ENCODE measurements at places on chromosomes 3 and 15.

DNA sequence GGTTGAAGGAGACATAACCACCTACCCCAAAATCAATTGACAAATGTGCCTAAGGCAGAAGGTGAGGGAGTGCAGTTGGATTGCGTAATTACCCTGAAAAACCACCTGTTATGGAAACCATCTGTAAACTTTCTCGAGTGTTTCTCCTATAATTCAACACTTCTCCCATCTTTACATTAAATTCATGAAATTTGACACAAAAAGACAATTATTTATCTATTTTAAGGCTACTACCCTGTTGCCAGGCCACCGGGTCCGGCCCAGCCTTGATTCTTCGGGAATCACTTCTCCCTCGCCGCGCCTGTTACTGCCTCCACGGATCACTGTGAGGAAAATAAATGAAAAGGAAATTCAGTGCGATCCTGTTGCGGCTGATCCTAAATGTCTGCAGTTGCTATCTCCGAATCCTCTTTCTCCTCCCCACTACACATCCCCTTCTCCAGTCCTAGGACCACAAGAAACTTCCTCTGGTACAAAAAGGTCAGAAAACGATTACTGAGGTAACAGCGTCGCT is 646 bp downstream of the IQCB1 start:
- DNase-seq: peak; percentile 6

GRCh38 chr3:73568371-73568862 is 56.3 kb downstream of the PDZRN3 start:
- no peak for DNase-seq

DNA sequence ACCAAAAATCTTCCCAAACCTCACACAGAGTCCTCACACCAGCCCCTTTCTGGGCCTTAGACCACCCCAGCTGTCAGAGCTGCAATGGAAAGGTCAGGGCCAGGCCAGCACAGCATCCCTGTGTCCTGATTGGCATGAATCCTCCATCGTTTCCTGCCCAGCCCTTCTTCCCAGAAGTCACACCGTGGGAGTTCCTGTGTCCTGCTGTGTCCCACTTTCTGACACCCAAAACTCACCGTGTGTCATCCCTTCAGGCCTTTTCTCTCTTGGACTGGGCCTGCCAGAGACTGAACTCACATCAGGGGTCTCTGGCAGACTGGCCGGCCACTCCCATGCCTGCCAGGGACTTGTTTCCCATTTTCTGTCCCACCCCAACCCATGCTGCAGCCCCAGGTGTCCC is 32.5 kb upstream of the CHRNB4 start:
- DNase-seq: no peak

- DNase-seq: no peak
Observed at GRCh38 chr3:27526614-27527315, 42.6 kb upstream of the SLC4A7 start.

- no peak for DNase-seq
Observed at GRCh38 chr15:52184721-52185120, 6.5 kb downstream of the GNB5 start.

GRCh38 chr3:30347679-30348216 is 258.7 kb upstream of the TGFBR2 start:
- peak; percentile 22 for DNase-seq

DNA sequence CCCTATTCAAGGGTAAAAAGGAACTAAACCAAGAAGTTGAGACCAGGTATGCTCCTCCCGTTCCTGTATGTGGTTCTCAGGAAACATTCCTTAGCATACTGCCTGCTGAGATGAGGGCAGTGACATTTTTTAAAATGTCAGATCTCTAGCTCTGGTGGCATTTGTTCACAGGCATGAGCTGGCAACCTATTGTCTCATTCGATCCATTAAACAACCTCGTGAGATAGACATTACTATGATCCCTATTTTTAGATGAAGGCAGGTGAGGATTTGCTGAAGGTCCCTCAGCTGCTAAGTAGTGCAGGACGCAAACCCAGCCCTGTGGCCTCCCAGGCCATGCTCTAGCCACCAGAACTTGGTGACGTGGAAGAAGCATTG is 74.9 kb downstream of the SIDT1 start:
- no peak for DNase-seq

DNA sequence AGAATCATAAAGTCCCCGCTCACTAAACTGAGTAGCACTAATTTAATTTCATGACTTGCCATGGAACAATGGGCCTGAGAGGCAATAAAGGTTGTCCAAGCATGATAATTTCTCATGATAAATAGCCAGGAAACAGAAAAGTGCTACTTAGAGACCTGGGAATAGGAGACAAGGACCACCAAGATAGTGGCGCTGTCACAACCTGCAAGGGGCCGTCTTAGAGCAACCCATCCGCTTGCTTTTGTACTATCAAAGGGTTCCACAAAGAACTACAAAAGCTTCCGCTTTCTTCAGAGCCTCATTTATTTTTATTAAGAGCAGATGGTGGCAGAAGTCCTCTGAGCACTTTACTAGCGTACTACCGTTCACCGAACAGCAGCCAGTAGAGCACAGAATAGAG is 421.7 kb upstream of the GRM7 start:
- DNase-seq: no peak

- no peak for DNase-seq
Observed at GRCh38 chr3:108546247-108546646, 35.9 kb upstream of the MYH15 start.

DNA sequence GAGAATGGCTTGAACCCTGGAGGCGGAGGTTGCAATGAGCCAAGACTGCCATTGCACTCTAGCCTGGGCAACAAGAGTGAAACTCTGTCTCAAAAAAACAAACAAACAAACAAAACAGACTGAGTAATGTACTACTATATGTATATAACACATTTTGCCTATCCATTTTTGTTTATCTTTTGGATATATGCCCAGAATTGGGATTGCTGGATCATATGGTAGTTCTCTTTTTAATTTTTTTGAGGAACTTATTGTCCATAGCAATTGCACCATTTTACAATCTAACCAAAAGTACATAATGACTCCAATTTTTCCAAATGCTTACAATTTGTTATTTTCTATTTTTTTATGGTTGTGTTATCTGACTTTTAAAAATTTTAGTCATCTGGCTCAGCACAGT is 47.3 kb downstream of the GMPS start:
- DNase-seq: no peak

- no peak for DNase-seq
Observed at GRCh38 chr3:56557831-56558170, 826 bp downstream of the CCDC66 start.

- no peak for DNase-seq
Observed at GRCh38 chr15:98063315-98063714, 102.8 kb downstream of the ARRDC4 start.

DNA sequence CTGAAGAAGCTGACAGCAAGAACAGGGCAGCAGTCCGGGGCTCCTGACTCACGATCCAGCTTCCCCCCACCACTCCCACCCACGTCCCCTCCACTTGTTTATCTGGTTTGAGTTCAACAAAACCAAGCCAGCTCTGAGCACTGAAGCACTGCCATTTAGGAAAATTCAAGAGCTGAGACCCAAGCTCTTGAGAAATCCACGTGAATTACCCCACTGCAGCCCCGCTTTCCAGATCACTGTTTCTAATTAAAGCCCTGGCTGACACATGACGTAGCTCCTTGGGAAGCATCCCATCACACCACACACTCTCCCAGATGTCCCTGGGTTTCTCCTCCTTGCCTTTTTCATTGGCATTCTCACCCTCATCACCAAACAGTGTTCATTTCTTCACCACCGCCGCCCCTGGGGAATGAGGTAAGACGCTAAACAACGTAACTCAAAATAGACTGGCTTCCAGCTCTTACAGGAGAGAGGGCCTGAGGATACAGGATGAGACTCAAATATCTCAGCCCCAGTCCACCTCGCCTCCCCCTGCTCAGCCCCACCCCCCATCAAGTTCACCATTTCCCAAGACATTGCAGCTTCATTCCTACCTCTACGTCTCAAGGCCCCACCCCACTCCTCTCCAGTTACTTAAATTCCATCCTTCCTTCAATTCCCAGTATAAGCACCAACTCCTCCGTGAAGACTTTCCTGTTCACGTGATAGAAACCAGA is 95.4 kb downstream of the SRGAP3 start:
- DNase-seq: no peak

DNA sequence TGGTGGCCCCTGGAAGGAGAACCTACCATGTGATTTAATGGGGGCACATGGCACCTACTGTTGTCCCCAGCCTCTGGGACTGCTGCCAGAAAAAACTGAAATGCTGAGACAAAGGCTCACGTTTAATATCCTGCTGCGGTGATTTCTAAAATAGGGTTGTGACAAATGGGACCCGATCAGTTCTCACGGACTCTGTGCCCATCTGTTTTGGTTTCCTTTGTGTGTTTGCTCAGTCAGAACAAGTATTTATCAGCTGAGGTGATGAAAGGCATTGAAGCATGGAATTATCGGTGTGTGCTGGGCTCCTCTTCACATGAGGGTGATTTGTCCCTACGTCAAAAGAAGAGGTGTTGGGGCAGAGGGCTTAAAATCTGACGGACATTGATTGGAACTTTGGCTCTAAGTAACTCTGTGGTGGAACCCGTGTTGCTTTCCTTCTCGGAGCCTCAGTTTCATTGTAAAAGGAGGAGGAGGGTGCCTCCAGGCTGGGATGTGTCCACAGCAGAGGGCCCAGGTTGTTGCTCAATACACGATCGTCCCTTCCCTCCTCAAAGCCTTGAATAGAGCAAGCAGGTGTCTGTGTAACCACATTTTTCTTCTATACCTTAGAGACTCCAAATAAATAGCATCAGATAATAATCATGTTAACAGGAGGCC is 283.3 kb upstream of the RGMA start:
- no peak for DNase-seq

GRCh38 chr15:71195242-71195641 is 80.0 kb downstream of the THSD4 start:
- no peak for DNase-seq

DNA sequence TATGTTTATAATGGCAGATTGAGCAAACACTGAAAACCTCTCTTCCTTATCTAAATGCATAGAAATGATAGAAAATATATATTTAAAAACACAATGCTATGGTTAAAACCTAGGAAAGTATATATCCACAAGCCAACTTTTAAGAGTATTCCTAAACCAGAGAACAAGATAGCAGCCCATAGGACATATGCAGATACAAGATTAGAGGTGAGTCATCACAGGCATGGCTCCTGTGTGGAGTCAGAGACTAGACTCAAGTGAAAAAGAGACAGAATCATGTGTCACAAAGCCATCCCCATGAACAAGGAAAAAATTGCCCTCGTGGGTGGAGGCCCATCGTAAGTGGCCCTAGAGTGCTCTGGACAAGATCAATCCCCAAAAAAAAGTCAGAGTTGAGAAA is 199.4 kb upstream of the PPP2R3A start:
- no peak for DNase-seq
